ENCODE measurements at places on chromosomes 4 and X.

- no peak for DNase-seq
Observed at GRCh38 chr4:81747242-81747930, 275.7 kb upstream of the RASGEF1B start.

DNA sequence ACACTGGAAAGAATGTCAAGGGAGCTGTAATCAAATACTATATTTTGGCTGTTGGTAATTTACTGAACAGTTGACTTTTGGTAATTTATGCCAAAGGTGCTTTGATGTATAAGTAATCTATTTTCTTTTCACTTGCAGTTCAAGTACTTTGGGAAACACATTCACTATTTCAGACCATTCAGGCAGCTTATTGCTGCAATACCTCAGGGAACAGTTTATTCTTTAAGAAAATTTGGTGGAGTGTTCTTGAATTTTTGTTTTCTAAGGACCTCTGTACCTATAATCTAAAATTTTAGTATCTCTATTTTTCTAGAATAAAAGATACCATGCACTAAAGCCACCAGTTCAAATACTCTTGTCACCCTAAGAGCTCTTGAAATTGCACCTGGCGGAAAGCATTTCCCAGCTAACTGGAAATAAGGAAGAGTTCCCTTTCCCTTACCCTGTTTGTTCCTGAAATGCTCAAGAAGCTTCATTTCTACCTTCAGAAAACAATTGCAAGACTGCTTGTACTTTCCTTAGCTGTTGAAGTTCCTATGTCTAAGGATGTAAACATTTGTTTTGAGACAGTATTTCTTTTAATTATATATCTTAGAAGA lies 633.5 kb upstream of the FAT1 start:
- DNase-seq = no peak

- no peak for DNase-seq
Observed at GRCh38 chr4:138759554-138759902, 256.1 kb upstream of the NOCT start.

DNA sequence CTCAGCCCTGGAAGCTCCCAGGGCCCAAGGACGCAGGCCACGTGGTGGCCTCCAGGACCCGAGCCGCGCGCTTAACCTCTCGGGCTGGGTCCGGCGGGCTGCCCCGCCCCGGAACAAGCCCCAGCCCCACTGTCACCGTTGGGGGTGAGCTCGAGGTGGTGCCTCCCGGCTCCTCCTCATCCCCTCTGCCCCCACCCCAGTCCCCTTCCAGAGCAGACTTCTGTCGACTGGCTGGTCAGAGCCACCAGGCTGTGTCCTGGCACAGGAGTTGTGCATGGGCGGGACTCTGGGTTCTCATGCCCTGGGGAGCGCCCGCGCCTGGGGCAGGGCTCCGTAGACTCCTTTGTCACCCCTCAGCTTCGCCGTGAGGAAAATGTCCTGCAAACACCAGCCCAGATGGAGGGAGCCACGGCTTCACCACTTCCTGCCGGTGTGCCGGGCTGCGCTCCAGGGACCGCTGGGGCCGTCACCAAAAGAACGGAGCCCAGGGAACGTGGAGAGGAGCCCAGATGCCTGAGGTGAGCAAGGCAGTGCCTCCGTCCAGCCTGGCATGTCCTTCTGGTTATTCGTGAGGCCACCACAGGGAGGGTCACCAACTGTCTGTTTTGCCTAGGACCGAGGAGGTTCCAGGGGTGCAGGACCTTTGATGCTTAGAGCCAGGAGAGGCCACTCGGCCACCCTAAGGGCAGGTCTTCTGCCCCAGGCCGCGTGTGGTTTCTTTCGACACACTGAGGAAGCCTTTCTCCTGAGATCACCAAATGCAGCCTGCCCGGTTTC lies 7.1 kb upstream of the RGS12 start:
- DNase-seq = peak; percentile 20

DNA sequence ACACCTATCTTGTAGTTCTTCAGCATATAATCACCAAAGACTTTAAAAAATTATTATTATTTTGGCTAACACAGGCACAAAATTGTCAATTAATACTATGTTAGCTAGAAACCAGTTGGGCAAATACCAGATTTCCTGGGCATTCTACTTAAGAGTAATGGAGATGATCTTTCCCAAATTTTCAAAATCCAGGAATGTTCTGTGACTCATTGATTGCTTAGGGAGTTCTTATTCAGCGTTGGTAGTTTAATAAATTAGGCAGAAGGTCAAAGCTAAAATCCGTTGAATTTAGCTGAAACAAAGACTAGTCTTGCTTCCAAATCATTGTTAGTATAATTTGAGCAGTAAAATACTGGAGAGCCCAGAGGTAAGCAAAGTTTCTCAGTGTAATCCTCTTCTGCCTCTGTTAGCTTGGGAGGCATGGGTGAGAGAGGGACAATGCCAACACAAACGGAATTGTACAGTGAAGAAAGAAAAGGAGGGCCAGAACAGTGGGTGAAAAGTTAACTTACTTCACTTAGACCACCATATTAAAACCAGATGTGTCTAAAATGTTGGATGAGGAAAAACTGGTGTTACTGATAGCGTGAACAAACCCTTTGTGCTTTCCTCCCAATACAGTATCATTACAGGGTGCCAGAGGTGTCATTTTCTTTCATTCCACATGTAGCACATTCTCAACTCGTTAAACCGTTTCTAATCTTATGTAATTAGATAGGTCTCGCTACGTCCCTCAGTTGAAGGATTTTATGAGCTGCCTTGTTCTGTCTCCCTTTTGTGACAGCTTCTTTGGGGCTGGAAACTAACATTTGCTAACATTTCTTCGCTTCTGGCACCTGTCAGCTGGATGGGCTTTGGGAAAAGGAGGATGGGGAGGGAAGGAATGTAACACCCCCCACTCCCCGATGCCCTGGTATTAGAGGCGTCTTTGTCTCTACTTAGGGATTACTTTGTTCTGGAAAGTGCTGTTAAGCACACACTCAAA lies 87.4 kb upstream of the CITED1 start:
- DNase-seq = no peak

DNA sequence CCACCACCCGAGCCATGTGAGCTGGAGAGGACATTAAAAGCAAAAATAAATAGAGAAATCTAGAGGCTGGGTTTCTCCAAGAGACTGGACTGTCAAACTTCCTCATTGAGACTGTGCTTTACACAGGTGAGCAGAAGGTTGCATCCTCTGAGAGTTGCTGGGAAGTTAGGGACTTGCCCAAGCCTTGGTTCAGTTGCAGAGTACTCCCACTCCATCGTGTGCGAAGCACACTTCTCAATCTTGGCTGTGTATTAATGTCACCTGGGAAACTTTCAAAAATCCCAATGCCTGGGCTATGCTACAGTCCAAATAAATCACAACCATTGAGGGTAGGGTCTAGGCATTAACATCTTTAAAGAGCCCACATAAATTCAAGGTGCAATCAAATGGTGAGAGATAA lies 89.2 kb downstream of the ZNF330 start:
- DNase-seq = no peak
